ENCODE measurements at places on chromosomes 4 and X.

DNA sequence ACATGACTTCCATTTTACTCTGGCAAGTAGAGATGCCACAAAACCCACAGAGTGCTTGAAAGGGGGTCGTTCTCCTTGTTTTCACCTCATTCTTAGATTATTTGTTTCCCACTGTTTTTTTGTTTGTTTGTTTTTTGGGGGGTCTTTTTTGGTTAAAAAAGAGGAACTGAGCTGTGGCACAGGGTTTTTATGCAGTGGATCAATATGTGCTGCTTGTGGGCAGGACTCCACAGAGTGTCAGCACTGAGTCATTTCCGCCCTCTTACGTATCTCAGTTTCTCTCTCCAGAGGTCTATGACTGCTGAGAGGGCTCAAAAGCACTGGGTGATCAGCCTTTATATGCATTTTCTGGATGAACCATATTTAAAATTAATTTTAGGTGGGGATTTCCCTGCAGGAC lies 268.1 kb upstream of the GRID2 start:
- DNase-seq = no peak

DNA sequence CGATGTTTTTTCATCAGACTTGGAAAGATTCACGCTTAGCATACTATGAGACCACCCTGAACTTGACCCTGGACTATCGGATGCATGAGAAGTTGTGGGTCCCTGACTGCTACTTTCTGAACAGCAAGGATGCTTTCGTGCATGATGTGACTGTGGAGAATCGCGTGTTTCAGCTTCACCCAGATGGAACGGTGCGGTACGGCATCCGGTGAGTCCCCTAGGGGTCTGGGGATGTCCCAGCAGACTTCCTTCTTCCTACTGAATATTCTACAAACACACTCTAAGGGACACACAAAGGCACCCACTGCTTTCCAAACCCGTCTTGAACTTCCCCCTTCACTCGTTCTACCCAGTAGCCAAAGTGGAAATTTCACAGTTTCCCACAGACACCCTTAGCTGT lies 9.3 kb downstream of the GABRQ start:
- no peak for DNase-seq

DNA sequence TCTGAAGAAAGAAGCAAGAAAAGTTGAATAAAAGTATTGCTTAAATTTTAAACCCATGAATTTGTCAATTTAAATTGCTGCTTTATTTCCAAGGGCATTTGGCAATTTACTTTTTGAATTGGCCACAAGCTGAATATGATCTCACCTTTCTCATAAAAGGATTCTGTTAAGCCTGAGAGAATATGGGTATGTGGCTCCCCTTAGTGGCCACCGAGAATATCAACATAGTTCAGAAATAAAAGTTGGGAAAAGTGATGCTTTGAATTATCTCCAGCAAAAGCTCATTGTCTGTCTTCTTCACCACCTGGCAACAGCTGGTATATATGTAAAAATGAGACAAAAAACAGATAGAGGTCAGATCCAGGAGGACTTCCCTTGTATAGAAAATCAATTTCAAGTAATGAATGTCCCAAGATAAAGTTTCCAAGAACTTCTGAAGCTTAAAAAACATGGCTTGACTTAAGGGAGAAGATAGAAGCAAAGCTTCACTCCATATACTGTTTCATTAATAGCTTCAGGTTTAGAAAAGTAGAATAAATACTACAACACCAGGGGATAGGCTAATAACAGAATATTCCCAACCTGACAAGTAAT lies 290.7 kb upstream of the FAM241A start:
- DNase-seq = no peak

DNA sequence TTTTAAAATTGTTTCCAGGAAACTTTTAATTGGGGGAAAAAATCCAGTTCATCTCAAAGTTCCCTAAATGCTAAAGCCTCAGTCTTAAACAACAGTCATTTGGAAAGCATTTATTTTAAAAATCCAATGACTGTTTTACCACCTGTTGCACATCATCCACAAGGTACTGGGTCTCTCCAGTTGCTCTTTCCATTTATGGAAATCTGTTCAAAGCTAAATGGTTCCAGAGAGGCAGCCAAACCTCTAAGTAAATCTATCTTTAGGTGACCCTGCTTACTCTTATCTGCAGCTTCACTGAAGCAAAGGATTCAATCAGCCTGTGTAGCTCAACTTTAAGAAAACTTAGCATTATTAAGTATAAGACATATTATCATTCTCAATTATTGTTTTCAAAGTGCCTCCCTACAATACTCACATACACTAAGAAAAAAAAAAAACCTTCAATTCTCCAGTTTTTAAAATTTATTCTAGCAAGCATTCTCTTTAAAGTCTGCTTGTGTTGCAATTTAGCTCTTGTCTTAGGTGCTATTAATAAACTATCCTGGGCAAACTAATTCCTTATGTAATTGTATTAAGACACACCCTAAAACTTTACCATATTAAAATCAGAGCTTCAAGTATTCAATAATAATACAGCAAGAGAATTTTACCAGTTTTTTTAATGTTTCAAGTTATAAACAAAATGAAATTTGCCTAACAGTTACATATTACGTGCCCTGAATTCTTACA lies 60.6 kb downstream of the NOCT start:
- DNase-seq = no peak

DNA sequence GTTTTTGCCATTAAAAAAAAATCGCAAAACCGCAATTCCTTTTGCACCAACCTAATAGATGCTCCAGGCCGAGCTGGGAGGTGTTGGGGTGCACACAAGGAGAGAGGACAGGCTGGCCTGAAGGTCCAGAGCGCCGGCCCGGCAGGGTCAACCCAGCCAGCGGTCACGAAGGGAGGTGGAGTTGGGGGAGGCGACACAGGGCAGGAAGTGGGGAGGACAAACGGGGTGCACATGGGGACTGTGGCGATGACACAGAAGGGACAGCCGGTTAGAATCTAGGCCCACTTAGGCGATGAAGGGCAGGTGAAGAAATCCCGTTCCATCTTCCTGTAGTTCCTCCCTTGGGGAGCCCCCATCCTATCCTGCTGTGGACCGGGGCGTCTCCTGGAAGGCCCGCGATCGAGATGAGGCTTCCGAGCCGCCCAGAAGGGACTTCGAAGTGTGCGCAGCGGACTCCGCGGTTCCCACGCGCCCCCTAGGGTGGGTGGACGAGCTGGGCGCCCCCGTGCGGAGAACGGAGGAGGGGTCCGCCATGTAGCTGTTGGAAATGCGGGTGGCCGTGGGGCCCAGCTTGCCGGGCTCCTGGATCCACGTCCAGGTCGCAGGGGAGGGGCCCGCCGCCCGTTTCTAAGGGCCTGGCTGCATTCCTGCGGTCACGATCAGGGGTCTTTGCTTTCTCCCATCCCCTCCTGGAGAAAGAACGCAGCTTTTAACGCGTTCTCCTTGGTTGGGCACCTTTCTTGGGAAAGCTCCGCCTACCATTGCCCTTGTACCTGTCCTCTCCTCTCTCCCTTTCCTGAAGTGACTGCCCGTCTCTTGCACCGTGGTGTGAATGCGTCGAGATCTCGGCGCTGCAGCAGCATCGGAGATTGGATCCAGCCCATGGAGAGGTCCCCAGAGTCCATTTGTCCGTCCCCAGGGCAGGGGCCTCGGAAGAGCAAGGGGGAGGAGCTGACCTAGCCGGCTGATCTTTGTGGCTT lies 17.0 kb upstream of the HPF1 start:
- peak; percentile 16 for DNase-seq
